ENCODE measurements at places on chromosomes 7 and 10.

GRCh38 chr7:154914308-154914995, 88.5 kb downstream of the PAXIP1 start:
- no peak for DNase-seq

DNA sequence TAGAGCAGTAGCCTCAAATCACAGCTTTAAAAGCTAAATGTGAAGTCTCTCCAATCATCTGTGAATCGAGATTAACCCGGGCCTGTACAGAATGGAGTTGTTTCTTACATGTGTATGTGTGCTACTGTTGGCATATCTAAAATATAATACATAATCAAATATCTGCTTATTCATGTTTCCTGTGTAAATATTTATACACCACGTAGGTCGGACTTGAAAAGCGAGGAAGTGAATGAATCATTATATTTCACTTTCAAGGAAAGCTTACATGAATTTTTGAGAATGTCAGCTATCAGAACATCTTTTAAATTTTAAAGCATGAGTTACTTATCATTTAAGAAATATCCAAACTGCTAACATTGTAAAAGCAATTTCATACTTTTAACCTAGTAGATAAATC, 233.3 kb downstream of the SLC25A13 start:
- DNase-seq, result no peak

GRCh38 chr7:127678947-127679346, 27.0 kb downstream of the SND1 start:
- DNase-seq, result no peak

DNA sequence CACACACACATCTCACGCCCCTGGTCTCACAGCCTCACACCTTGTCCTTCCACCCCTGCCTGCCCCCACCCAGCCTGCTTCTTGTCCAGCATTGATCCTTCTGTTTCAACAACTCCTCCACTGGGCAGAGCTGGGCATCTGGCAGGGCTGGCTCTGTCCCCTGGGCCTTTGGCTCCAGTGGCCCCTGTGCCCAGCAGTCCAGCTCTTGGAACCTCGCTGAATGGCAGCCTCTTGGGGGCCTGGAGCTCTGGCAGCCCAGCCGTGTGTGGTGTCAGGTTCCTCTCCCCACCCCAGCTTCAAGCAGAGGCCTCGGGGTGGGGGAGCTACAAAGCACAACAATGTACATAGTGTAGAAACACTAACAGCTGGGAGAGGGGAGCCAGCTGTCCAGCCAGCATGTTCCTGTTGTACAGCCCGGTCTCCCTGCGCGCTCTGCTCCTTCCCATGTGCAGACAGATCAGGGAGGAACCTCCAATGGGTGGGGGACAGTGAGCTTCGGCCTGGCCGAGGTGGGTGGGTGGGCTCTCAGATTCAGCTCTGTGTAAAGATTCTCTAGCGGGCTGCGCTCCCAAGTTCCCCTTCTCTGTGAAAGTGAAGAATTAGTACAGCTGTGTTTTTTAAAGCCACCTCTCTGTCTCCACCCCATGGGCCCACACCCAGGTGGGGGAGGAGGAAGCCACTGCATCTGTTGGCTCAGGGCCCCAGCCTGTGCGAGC, 19.4 kb downstream of the ZMIZ2 start:
- no peak for DNase-seq

DNA sequence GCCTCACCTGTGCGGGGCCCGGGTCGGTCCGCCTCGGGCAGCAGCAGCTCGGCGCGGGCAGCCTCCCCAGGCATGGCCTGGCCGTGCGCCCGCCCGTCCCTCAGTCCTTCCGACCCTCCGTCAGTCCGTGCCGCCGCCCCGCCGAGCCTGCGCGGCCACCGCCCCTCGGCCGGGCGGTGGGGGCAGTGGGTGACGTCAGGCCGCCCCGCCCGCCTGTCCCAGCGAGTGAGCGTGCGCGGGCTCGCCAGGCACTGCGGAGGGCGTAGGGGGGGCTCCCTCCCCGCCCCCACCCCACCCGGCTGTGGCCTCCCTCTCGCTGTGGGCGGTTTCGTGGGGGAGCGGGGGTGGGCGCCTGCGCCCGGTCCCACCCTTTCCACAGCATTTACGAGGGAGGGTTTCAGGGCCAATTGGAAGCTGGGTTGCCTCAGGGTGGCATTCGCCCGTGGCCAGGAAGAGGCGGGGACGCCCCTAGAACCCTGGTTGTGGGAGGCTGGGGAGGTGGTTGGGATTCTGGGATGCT, at the start of gene NACAD:
Gene NACAD (minus strand): TSS at position 149 of the 520 bp plus-strand sequence. CDS start 75 bp downstream, at position 74.
- DNase-seq, result no peak

DNA sequence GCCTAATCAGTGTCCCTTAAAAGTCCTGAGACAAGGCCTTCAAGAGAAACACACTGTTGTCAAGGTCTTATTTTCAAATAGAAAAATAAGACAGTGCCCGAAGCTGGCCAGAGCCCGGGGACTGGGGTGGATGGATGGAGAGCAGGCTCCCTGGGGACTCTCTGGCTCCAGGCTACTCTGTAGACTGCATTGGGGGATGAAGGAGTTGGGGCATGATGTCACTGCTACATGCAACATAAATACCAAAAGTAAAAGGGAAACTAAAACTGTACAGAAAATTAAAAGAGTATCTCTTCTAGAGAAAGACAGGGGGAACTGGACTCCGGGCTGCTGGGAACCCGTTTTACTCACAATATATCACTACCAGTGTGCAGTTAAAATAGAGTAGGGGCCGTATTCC, 629.8 kb downstream of the KCNMA1 start:
- DNase-seq, result no peak

DNA sequence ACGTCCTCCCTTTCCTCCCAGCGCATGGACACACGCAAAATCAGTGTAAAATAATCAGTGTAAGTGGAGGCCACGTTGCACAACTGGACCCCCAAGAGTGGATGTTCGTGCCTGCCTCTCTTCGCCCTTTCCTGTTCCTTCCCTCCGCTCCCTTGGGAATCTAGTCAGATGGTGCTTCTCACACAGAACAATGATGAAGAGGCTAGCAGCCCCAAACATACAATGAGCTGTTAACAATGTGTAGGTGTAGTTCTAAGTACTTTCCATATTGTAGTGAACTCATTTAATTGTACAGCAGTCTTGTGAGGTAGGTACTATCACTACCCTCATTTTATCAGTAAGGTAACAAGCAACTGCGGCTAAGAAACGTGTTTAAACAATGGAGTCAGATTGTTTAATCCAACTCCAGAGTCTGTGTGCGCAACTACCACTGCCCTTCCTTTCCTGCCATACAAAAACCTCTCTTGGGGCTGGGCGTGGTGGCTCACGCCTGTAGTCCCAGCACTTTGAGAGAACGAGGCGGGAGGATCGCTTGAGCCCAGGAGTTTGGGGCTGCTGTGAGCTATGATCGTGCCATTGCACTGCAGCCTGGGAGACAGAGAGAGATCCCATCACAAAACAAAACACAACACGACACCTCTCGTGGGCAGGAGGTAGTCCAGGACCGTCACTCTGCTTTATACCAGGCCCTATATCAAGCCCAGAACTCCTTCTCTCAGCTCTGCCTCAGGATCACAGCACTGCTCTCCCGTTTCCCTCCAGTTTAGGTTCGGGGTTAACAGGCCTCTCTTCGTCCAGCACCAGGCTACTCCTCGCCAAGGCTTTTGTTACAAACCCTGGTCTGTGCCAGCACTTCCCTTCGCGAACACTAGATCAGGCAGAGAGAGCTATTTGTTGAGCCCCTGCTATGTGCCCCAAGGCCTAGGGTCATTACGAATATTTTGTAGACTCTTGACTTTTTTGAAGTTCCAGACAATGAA, 1.1 kb downstream of the FKBP9 start:
- no peak for DNase-seq
